GM20000 (cell line): ENCODE measurements at places on chromosomes 6 and 20.

GRCh38 chr6:57190140-57190539 is 18.0 kb downstream of the BAG2 start:
- no peak for DNase-seq

DNA sequence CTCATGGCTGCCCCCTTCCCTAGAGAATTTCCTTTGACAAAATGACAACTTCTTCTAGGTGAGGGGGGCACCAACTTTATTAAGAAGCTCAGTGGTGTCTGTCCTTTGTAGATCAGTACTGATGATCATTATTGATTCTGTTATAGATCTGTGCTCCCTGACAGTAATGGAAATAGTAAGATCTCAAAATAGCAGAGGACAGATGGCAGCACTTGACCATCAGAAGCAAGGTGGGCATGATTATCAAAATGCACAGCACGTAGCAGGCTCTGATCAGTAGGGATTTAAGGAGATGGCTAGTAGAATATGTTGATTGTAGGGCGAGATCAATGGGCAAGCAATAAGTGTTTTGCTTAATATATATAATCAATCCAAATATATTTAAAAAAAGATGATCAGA is 208.6 kb upstream of the HDDC2 start:
- no peak for DNase-seq

GRCh38 chr6:38505826-38506225 is 133.9 kb downstream of the BTBD9 start:
- no peak for DNase-seq

DNA sequence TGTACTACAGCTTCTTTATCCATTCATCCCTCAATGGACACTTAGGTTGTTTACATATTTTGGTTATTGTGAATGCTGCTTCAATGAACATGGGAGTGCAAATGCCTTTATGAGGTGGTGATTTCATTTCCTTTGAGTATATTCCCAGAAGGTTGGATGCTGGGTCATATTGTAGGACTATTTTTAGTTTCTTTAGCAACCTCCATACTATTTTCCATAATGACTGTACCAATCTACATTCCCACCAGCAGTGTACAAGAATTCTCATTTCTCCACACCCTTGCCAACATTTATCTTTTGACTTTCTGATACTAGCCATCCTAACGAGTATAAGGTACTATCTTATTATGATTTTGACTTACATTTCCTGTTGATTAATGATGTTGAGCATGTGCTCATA is 269.0 kb downstream of the C6orf118 start:
- no peak for DNase-seq

DNA sequence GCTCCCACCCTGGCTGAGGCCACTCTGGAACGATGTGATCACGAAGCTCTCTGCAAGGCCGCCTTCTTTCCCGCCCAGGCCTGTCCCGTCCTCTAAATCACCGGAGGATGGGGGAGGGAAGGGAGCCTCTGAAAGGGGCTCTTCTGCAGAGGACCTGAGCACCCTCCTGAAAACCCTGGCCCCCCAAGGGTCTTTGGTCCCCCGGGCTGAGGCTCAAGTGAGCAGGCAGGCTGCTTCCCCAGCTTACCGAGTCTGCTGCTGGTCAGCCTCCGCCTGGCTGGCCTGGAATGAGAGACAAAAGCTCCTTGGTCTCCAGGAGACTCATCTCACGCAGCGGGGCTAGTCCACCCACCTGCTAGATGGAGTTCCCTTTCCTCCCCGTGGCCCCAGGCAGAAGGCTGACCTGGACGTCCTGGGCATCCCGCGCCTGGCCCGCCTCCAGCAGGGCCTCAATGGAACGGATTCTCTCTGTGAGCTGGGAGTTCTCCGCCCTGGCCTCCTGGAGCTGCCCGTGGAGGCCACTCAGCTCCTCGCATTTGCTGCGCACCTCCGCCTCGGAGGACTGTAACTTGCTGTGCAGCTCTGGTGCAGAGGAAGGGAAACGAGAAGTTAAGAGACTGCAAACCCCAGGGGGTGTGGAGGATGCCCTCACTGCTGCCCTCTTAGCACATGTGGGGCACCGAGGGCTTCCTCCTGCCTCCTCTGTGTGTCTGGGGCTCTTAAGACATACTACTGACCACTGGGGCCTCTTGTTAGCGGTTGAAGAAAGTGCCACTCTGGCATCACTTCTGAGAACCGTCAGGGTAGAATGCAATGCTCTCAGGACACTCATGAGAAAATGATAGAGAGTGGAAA is 54.7 kb downstream of the RRBP1 start:
- no peak for DNase-seq

DNA sequence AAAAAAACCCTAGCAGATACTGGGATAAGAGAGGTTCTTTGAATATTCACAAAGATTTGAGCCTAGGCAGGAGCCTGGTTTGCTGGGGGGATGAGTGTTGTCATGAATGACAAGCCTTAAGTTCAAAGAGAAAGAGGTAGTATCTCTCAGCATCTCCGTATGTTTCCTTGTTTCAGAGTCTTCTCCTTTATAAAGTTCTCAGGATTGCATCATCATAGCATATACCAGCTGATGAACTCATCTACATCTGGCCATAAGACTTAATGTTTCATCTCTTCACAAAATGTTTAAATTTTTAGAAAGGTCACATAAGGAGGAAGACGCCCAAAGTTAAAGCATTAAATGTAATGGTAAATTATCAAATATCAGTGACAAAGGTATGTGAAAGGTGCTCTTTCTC is 17.1 kb downstream of the DEFB114 start:
- DNase-seq = no peak
